AG10803 (cell line): ENCODE measurements at places on chromosomes 4 and X.

GRCh38 chr4:138222046-138222445, 20.1 kb downstream of the SLC7A11 start:
- peak; percentile 94 for DNase-seq

- DNase-seq, result no peak
These were observed 103.1 kb downstream of the PAPSS1 start for GRCh38 chr4:107616838-107617389.

DNA sequence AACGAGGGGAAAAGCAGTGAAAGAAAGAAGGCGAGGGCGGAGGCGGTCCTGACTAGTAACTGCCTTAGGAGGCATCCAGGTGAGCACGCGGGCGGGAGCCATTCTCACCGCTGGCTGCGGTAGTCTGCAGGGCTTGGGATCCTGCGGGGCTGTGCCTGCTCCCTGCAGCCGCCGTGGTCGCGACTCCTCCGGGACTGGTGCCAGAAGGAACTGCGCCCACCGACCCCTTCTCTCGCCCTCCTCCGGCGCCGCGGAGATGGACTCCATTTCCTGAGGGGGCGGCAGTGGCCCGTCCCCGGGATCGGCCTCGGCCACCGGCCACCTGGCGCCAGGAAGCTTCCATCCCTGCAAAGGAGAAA, 543 bp downstream of the NFXL1 start:
- DNase-seq, result no peak

DNA sequence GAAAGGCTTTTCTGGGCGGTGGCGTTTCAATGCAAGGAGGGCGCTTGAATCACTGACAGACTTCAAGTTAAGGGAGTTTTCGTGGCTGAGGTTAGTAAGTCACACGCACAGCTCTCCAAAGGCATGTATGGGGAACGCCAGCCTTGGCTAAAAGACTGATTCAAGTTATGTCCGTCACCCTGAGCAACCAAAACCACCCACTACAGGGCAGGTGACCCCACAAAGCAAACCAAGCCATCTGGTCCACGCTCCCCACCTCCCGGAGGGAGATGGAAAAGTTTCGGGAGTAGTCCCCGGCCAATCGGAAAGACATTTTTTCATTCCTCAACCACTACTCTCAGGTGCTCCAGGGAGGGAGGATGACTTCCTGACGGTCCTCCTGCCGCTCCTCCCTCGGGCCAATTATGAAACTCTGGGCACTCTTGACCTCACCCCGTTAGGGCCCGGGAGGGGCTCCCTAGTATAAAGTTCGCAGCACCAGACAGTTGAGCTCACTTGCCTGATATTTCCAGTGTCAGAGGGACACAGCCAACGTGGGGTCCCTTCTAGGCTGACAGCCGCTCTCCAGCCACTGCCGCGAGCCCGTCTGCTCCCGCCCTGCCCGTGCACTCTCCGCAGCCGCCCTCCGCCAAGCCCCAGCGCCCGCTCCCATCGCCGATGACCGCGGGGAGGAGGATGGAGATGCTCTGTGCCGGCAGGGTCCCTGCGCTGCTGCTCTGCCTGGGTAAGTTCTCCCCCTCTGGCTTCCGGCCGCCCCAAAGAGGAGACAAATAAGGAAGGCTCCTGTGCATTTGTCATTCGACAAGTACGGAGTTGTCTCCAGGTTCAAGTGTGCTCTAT, at the start of gene EREG:
EREG (plus strand) TSS at position 494 of the 840 bp plus-strand sequence; CDS start at position 658, 164 bp downstream.
- DNase-seq, result peak; percentile 29

GRCh38 chrX:155022585-155022984, at the start of gene F8:
Gene F8, minus strand, starts transcription at chrX:155022723. Its CDS starts 171 bp downstream, at chrX:155022552.
- DNase-seq, result no peak

GRCh38 chrX:18970465-18970864, 13.4 kb downstream of the PHKA2 start:
- no peak for DNase-seq

DNA sequence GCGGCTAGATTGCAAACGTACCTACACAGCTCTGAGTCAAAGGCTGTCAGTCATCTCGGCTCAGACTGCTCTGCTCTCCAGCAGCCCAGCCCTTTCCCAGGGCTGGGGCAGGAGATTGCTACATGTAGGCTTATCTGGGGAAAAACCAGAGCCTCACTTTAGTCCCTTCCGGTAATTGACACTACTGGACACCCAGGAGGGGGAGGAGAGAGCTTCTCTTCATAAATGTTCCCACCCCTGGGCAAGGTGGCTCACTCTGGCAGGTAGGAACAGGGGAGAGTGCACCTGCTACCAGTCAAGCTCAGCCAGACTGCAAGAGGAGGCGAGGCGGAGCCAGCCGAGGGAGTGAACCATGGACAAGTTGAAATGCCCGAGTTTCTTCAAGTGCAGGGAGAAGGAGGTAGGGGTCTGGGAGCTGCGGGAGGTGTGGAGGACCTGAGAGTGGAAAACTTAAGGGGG, at the start of gene SLC6A14:
SLC6A14 (plus strand) TSS at position 249 of the 459 bp plus-strand sequence; CDS start at position 353, 104 bp downstream.
- no peak for DNase-seq

DNA sequence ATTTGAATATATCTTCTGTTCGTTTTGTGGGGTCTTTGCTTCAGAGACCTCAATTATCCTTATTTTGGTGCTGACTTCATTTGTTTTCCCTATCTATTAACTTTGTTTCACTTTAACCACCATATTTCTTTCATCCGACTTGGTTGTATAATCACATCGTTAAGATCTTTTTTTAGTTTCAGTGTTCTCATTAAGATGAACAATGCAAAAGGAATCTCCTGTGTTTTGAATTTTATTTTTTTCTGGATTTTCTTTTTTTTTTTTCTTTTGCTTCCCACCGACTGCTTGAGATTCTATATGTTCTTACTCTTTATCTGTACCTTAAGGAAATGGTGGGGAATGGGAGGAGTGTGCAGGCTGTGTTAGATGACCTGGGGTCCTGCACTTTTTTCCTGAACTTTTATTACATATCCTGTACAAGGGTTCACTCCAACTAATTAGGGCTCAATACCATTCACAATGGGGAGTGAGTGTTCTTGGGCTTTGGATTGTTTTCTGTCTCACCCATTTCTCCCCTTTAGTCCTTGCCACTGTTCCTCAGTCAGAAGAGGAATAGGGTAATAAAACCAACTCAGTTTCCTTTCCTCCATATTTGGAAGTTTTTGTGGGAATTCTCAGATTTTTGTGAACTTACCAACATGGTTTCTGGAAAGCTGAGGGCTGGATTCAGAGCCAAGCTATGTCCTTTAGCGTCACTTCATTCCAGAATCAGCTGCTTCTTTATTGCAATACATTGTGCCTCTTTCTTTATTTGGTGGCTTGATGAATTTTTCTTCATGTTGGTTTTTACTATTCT, 43.2 kb upstream of the BMPR1B start:
- DNase-seq, result peak; percentile 98

DNA sequence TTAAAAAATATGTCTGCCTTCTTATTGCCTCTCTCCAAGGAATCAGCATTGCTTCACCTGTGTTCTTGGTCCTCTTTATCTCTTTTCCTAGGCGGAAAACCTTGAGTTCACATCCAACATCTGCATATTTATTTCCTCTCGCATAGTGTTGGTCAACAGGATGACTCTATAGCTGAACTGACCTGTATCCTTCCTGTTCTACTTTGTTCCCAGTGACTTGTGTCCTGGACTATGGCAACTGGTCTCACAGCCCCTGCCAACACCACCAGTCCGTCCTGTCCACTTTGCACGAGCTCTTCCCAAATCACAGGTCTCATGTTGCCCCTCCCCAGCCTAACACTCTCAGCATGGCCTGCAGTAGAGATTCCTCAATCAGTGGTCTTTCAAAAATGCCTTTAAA, 2.0 kb downstream of the DIPK2B start:
- no peak for DNase-seq

DNA sequence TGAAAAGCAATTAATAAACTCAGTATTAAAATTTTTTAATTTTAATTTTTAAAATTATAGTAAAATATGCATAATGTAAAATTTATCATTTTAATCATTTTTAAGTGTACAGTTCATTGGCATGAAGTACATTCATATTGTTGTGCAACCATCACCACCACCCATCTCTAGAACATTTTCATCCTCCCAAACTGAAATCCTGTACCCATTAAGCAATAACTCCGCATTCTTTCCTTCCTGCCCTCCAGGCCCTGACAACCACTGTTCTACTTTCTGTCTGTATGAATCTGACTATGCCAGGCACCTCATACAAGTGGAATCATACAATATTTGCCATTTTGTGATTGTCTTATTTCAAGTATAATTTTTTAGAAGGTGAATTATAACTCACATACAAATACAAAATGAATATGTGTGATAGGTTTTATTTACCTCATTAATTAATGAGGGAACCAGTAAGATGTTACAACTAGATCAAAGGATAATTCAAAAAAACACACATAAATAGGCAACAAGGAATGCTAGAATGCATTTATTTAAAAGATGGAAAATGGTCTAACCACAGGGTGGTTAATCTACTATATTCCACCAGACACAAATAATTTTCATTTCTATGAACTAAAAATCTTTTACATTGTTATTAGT, 13.1 kb upstream of the AFF1 start:
- peak; percentile 75 for DNase-seq

- no peak for DNase-seq
These were observed 536 bp downstream of the SH3BGRL start for GRCh38 chrX:81202456-81202819.

GRCh38 chr4:37068580-37068979, 176.0 kb upstream of the NWD2 start:
- no peak for DNase-seq

DNA sequence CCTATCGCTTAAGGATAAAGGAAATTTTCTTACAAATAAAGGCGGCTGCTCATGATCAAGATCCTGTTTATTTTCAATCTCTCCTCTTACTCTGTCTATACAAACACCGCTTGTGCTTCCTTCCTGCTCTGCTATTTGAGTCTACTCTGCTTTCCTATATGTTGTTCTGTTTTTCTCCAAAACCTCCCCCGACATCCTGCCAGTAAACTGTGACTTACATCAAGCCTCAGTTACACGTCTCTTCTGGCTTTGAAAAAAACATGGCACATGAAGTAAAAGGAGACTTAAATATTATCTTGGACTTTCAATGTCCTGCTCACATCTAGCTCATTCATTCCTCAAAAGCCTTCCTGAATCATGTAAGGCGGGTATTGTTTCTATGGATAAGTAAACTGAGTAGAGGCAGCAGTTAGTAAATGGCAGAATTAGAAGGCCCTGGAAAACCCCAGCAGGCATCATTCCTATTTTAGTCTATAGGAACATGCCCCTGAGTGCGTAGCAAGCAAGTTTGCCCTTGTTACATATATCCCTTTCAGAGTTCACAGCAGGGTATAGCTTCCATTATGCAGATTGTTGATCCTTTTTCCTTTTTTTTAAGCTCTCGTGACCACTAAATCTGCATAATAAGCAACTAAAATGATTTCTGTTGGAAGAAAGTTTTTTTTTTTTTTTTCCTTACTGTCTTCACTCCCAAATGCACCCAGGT, 280.1 kb downstream of the RAPGEF2 start:
- DNase-seq, result no peak

GRCh38 chrX:554271-554670, 76.3 kb upstream of the SHOX start:
- DNase-seq, result no peak

- DNase-seq, result no peak
These were observed 21.1 kb downstream of the PDE6B start for GRCh38 chr4:646460-646859.

DNA sequence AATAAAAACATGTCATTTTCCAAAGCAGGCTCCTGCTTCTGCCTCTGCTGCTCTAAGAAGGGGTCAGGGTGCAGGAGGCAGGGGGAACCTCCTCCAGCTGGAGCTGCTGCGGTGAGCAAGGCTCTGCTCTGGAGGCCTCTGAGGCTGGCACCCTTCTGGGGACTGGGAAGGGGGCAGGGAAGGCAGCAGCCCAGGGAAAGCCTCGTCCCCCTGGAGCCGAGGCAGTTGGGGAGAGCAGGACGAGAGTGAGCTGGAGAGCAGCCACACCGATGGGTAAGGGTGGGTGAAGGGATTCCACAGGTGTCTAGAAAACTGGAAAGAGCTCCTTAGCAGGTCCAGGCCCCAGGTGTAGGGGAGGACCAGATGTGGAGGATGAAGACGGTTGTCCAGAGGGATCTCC, 2.0 kb upstream of the CTAG2 start:
- no peak for DNase-seq

DNA sequence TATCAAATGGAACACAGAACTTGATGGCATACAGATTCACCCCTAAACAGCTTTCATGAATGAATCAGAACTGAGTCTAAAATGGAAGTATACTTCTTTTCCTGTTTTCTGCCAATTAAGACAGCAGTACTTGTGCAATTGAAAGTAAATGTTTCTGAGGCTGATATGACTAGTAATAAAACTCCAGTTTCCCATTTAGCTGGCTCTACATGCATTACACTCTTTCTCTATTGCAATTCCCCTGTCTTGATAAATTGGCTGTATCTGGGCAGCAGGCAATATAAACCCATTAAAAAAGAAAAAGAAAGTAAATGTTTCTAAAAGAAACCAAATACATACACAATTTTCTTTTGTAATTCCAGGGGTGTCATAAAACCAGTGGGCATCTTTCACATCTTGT, 4.6 kb downstream of the NOA1 start:
- no peak for DNase-seq

DNA sequence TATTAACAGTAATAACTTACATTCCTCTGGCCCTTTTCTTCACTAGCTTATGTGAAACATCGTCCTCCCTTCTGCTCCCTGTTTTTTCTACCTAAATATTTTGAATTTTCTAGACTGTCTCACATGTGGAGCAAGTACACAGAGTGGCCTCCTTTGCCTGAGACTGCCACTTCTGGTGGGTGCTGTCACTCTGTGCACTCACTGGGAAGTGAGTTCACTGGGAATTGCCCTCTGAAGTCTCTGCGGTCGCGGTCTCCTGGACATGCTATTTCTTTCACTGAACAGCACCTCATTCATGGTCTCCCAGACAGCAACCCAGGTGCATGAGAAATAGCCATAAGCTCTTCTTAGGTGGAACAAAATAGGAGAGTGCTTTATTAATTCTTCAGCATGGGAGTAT, 1179.7 kb upstream of the ADGRL3 start:
- no peak for DNase-seq

GRCh38 chr4:141843136-141843535, 206.8 kb downstream of the IL15 start:
- DNase-seq, result no peak

GRCh38 chr4:1236103-1236641, 12.8 kb downstream of the CTBP1 start:
- no peak for DNase-seq

DNA sequence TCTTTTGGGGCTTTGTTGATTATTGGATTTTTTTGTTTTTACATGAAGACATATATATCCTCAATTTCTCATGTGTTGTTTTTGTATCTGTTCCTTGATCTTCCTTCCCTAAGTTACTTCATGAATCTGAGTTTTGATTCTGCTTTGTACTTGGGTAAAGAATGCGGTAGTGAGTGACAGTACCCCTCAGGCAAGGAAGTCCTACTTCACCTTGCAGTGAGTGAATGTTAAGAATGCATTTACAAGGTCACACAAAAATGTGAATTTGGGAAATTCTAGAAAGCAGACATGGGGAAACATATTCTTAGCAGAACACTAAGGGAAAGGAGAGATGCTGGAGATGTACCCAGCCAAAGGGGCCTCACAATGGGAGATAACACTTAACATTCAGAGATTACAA, 373.1 kb upstream of the LCORL start:
- DNase-seq, result no peak

- DNase-seq, result no peak
These were observed 545.9 kb upstream of the ZFP42 start for GRCh38 chr4:187449702-187450101.
